ENCODE measurements at places on chromosomes 5 and 9.

DNA sequence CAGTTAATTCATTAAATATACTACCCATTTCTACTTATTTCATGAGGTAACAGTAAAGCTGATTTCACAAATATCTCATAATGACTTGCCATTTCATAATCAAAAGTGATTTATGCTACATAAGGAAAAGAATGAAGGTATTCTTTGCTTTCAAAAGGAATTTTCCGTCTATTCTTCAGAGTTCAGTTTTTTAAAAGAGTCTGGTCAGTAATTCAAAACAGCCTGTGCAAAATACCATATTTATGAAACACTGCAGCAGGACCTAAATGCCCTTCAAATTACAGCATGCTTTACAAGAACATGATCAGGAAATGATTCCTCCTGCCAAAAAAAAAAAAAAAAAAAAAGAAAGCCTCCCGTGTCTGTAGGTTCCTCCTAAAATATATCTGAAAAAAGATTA lies 154.7 kb downstream of the KIAA0825 start:
- no peak for DNase-seq

- DNase-seq: no peak
These were observed 11.8 kb downstream of the RAB24 start for GRCh38 chr5:177291735-177292134.

- no peak for DNase-seq
These were observed 182.8 kb downstream of the SEMA5A start for GRCh38 chr5:9363026-9363425.

GRCh38 chr9:6843742-6844141 lies 86.0 kb downstream of the KDM4C start:
- peak; percentile 8 for DNase-seq

- peak; percentile 28 for DNase-seq
These were observed 566.4 kb downstream of the EFNA5 start for GRCh38 chr5:107104040-107104995.

GRCh38 chr5:43569236-43569746 lies 12.4 kb upstream of the PAIP1 start:
- DNase-seq: no peak

DNA sequence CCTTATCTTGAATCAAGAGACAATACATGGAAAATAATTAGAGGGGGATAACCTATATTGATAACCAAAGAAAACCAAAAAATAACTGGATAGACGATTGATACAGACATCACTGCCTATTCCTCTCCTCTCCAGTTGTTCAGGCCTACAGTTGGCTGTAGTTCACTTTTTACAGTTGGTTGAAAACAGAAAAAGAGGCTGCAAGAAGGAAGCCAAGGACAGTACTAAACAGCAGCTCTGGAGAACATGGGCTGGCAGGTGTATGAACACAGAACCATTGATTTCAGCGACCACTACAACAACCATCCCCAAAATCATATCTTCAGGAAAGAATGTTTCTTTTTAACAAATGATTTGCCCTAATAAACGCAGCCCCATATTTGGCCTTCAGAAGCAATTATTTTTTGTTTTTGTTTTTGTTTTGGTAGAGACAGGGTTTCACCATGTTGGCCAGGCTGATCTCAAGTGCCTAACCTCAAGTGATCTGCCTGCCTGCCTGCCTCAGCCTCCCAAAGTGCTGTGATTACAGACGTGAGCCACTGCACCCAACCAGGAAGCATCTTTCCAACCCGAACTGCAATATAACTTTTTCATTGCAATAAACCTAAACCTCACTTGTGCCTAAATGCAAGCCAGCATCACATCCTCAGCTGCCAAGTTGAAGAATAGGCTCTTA lies 64.3 kb downstream of the MLLT3 start:
- no peak for DNase-seq

GRCh38 chr5:149911031-149911430 lies 33.6 kb downstream of the PDE6A start:
- DNase-seq: no peak

DNA sequence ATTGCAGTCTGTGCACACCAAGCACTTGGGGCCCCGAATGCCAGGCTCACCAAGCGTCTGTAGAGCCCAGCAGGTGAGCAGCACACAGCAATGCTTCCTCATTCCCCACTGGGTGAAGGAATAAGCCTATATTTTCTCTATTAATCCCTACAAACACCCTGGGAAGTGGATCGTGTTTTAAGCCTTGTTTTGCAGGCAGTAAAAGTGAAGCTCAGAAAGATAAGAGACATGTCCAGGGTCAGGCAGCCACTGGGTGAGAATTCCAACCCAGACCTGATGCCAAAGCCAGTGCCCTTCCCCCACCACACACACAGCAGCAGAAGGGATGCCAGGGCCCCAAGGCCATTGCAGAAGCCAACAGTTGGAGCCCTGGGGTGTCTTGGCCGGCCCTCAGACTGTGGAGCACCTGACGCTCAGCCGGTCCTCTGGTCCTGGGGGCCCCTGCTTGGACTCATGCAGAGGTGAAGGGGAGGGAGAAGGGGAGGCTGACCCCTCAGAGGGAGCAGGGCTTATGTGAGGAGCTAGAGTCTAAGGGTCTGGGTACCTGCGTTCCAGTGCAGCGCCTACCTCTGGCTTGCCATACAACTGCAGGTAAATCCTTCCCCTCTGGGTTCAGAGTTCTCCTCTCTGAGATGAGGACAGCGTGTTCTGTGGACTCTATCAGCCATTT lies 26.3 kb upstream of the SYNPO start:
- no peak for DNase-seq

- DNase-seq: peak; percentile 77
These were observed 4.6 kb upstream of the PHYHD1 start for GRCh38 chr9:128916204-128916603.

GRCh38 chr5:179720222-179720621 lies 12.4 kb upstream of the MAML1 start:
- DNase-seq: no peak

GRCh38 chr9:98271479-98271878 lies 16.0 kb upstream of the TBC1D2 start:
- DNase-seq: no peak

DNA sequence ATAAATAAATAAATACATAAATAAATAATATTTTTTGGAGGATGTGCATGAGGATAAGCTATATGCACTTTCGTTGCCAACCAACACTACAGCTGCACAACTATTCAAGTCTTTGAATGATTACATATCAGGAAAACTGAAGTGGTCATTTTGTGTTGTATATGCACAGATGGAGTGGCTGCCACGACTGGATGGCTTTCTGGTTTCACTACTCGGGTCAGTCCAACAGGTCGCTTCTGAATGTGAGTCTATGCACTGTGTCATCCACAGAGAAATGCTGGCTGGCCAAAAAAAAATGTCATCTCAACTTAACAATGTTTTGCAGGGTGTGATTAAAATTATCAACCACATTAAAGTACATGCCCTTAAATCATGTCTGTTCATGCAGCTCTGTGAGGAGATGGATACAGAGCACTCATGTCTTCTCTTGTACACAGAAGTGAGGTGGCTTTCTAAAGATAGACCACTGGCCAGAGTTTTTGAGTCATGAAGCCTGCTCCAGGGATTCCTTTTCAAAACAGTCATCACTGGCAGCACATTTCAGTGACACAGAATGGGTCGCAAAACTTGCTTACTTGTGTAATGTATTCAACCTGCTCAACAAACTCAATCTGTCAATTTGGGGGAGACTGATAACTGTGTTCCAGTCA lies 589.8 kb upstream of the CYLC2 start:
- DNase-seq: peak; percentile 36

- peak; percentile 58 for DNase-seq
These were observed 16.6 kb upstream of the WHRN start for GRCh38 chr9:114521846-114522245.

- no peak for DNase-seq
These were observed 76.4 kb downstream of the PRRT1B start for GRCh38 chr9:131621551-131622358.

- DNase-seq: no peak
These were observed 51.5 kb downstream of the UBE2R2 start for GRCh38 chr9:33868440-33868973.

DNA sequence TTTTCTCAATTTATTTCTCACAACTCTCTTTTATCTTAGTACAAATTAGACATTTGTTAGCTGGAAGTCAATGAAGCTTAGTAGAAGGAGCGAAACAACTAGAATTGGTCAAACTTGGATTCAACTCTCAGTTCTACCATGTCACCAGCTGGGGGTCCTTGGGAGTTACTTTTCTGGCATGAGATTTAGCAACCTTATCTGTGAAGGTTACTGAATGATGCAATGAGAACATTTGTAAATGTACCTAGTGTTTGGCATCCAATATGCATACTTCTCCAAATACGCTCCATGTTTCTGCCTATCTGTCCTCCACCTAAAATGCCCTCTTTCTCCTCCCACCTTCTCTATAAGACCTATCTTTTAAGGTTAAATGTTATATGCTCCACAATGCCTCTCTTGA lies 6.3 kb downstream of the HNRNPA0 start:
- DNase-seq: no peak

GRCh38 chr5:58314356-58315210 lies 145.3 kb downstream of the PLK2 start:
- peak; percentile 4 for DNase-seq

DNA sequence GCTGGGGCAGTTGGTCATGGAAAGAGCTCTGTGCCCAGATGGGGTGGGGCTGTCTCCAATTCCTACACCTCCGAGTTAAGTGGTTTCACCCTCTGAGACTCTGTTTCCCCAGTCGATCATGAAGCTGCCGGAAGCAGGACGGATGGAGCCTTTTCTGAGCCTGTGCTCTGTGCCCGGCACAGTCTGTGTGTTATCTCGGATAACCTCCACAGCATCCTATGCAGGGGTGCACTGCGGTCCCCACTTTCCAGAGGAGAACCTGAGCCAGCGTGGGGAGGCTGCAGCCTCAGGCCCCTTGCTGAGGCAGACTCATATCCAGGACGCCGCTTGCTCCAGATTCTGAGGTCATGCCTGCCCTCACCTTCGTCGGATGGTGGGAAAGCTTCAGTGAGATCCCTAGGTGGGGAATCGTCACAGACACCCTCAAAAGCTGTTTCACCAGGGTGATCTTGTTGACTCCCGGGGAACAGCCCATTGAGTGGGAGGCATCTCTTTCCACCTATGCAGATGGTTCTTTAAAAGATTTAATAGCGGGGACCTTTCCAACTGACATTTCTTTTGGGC lies 6.9 kb upstream of the COL5A1 start:
- DNase-seq: no peak

DNA sequence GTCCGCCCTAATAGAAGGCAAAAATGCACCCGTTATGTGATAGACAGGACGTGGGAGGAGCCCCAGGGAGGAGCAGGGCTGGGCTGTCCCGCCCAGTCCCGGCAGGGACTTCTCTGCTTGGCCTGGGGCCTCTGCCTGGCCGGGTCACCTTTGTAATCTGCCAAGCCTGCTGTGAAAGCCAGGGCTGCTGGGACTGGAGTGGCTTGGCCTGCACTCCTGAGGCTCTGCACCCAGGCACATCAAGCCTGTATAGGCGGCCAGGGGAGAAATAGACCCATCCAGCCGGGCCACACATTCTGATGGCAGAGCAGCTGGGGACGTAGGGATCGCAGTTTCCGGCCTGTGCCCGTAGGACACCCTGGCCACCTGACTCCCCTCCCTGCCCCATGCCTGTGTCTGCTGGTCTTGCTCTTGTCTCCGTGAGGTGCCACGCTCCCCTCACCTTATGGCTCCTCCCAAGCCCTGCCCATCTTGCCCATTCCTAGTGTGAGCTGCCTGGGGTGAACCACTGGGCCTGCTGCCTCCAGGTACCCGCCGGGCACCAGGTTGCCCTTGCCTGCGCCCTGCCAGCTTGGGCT lies 28.1 kb downstream of the DYNC2I2 start:
- DNase-seq: no peak

DNA sequence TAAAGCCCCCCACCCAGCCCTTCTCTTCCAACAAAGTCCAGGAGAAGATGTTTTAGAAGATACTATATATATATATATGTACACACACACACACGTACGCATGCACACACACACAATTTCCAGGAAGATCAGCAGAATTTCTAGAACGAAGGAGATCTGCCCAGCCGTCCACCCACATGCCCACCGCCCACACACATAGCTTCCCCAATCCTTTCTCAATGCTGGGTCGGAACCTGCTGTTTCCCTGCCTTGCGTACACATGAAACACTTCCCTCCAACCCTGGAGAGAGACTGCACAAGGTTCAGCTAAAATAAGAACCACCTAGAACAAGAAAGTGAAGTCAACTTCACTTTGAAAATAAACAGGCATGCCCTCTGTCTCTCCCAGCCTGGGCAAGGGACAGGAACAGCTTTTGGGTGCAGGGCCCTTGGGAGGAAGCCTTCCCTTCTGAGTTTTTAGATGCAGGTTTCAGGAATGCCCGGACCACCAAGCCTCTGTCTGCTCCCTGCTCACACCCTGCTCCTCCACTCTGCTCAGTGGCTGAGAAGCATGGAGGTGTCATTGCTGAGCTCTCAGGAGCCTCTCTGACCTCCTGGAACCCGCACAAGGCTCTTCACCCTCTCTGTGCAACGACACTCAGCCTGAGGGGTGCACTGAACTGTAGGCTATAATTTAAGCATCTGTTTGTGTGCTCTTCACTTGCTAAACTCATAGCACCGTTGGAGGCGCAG lies 149.4 kb downstream of the C5orf15 start:
- DNase-seq: no peak

- DNase-seq: no peak
These were observed 346.9 kb downstream of the NFIB start for GRCh38 chr9:13967011-13967410.

DNA sequence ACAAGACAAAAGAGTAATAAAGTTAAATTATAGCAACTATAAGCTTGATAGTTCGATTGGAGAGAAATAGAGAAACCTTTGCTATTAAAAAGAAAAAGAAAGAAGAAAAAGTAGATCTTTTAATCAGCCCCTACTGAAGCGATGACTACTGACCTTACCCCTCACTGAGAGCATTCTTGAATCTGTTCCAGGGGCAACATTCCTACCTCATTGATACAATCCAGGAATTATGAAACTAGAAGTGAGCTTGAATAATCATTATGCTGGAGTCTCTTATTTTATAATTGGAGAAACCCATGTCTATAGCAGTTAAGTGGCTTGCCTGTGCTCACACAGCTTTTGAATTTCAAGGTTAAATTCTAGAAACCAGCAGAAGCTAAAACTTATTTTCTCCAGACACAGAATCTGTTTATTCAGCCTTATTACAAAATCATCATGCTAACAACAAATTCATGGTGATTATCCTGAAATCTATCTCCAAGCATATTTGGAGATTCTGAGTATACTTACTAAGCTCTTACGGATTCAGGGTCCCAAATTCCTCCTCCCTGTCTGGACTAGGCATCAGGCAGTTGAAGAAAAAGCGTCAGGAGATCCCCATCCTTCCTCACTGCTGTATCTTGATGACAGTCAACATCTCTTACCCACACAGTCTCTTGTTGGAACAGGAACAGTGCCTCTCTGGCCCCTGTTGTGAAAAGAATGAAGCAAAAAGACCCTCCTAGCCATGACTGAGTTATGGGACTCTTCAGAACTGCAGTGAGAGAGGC lies 547.6 kb upstream of the WWC1 start:
- peak; percentile 86 for DNase-seq

All from ELR (cell line).